NCI-H187 (cell line): ENCODE measurements at places on chromosomes 16 and 17.
A peak's percentile ranks its signal among the peaks of the same experiment; 100 is the strongest.

DNA sequence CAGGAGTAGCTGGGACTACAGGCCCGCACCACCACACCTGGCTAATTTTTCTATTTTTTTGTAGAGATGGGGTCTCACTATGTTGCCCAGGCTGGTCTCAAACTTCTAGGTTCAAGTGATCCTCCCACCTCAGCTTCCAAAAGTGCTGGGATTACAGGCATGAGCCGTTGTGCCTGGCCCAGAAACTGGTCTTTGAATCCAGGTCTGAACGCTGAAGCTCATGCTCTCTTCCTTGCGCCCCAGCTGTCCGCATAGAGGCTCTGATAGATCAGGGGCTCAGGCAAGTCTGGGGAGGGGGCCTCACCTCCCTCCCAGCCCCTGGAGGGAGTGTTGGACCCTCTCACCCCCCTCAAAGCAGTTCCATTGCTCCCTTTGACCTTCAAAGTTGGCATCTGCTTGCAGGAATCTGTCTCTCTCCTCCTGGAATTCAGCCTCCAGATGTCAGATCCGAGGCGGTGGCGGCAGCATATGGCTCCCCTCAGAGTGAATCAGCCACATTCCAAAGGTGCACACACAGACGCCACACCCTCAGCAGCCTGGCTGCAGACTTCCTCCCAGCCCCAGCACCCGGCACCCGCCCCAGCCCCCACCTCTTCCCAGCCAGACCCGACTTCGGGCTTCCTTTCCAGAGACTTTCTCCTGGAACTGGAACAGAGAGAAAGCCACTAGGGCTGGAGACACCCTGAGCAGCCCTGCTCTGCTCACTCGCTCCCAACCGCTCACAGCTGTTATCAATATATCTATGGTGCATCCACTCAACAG lies 16.9 kb upstream of the GLIS2 start:
- DNase-seq, result no peak

- DNase-seq, result no peak
Observed at GRCh38 chr16:87838643-87839541, 30.4 kb downstream of the SLC7A5 start.

- DNase-seq, result peak; percentile 53
Observed at GRCh38 chr16:75053791-75054555, 55.1 kb downstream of the ZNRF1 start.

DNA sequence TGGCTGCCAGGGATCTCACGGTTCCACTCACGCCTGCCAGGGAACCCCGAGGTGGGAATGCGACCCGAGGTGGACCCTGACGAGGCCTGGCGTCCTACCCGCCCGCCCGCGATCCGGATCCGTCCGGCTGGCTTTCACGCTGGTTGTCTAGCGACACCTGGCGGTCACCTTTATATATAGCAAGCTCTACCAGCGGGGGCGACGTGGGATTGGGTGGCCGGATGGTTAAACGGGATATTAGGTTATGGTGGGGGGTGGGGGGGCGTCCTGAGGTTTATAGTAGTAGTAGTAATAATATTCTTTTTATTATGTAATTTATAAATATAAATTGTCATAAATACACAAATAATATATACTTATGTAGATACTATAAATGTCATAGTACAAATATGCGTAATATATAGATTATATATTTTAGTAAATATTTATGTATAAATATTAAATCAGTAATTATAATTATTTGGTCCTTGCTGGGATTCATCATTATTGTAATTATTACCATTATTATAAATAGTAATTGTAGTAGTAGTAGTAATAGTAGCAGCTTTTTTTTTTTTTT lies 136.9 kb downstream of the KCNJ12 start:
- DNase-seq, result no peak

DNA sequence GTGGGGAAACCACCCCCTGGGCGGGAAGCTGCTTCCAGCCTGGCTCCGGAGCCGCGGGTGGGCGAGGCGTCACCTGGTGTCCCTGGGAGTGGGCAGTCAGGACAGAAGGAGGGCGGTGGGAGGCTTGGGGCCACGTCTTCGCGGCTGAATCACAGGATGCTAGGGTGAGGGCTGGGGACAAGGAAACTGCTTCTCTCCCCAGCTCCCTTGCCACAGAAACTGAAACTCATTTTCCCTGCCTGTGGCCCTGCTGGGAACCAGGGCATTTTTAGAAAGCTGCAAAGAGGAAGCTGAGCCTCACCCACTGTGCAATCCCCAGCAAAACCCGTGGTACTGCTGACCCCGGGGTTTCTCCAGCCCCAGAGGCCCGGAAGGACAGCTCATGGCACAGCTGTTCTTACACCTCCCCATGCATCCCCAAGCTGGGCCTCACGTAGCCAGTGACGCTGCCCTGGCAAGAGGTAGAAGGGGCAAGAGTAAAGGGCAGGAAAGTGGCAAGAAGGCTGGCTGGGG lies 8.2 kb downstream of the RHBDF2 start:
- no peak for DNase-seq

DNA sequence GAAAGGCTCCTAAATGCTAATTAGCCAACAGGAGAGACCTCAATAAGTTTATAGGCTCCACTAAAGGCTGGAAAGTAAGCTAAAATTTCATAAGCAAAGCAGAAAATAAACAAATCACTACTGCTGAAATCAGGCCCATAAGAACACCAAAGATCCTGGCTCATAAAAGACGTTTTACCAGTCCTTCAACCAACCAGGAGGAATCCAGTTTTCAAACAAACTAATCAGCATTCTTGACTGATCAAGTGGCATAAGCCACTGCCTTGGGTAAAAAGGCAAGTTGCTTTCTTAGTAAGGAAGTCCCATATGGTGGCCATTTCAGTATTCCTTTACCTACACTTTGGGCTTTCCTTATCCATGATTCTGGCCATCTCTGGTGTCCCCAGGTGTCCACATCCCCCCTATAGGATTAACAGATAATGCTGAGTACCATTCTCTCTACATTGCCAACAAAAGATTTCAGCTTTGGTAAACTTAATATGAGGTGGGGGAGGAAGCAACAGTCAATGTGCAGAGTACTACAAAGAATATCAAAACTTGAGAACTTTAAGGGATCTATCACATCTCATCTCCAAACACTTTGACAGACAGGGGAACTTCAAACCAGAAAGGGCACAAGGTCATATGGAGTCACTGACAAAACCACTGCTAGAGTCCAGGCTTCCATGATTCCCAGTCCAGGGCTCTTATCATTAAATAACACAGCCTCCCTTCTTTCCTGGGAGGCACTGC lies 1.3 kb downstream of the TOM1L2 start:
- DNase-seq, result no peak

DNA sequence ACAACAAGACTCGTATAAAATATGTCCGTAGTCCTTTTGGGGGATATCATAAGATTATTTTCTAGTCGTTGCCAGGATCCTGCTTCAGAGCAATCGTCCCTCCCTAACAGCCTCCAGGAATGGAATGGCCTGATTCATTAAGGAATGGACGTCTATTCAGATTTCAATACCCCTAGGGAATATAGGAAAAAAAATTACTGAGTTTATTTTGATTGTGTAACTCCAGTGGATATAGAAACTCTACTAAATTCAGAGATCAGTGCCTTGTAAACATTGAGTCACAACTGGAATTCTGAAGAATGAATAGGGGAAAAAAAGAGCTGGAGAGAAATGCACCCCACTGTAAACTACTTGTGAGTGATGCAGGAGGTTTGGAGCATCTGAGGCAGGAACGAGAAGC lies 1171.5 kb upstream of the GOT2 start:
- no peak for DNase-seq

DNA sequence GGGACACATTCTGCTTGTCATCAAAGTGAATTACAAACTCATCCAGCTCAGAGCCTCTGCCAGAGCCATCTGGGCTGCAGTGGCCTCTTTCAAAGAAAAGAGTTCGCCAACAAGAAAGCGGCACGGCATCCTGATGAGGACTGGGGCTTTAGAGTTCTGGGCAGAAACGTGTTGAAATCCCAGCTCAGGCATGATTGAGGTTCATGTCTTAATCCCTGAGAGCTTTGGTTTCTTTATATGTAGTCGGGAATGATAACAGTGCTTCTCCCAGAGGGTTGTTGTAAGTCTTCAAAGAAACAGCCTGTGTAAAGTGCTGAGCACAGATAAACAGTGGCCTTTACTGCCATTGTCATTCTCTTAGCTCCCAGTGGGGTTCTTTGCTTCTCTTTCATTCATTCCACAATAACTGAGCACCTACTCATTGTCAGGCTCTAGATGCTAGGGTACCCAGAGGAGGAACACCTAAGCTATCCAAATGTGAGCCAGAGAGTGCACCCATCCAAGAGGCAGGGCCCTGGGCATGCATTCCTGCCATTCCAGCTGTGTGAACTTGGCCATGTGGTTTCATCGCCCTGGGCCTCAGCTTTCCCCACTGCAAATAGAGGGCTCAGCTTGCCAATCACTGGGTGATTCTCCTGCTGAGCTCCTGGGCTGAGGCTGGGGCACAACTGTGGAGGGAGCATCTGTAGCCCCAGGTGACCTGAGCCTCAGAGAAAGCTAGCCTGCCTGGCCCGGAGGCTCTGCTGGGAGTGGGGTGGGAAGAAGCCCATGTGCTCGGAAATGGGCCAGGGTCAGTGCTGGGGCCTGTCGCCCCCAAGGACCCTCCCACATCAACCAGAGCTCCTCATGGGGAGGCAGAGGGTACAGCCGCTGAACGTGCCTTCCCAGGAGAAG lies 38.3 kb upstream of the CRHR1 start:
- DNase-seq, result no peak

DNA sequence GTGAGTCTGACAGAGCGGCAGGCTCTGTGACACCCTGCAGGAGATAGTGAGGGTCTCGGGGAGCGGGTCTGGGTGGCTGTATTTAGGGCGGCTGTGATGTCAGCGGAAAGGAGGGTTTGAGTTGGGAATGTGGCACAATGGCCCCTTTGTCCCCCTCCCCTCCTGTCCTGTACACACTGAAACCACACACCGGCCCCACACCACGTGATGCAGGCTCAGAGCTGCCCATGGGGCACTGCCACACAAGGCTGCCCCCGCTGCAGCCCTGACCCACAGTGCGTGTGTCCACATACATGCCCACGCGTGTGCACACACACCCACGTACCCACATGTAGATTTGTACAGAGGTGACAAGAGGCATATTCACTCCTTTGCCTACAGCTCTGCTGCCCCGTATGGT lies 15.3 kb downstream of the SGCA start:
- no peak for DNase-seq

- no peak for DNase-seq
Observed at GRCh38 chr16:67364600-67365235, 28.6 kb downstream of the TPPP3 start.

DNA sequence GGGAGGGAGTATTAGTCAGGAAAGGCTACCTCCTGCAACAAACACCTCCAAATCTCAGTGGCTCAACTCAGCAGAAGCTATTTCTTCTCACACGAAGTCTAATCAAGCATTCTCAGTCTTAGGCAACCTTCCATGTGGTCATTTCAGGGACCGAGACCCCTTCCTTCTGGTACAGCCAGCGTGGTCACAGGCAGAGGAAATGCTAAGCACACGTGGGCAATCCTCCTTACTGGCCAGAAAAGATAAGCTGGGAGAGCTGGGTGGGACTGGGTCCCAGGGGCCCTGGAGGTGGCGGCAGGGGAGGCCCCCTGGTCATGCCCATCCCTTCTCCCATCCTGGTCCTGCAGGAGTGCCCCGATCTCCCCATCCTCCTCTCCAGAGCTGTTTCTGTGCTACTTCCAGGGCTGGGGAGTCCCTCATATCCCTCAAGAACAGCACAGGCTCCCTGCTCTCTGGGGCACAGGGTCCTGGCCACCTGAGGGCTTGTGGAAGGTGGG lies 5.7 kb upstream of the CX3CL1 start:
- no peak for DNase-seq

GRCh38 chr16:24971718-24972117 lies 43.5 kb downstream of the ARHGAP17 start:
- DNase-seq, result no peak

DNA sequence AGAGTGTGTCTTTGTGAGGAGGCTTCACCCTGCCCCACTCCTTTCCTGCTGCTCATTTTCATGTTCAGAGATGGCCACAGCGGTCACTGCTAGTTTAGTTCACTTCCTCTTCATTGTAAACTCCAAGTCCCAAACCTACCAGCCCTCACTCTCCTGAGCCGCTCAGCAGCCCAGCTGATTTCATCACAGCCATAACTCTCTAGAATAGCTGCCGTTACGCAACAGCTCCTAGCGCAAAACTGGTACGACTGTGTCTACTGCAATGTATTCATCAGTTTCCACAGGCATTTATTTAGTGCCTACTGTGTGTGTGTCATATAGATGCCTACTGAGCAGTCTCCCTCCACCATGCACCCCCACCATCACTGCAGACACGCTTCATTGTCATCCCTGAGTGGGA lies 233.5 kb upstream of the RPL38 start:
- DNase-seq, result no peak

GRCh38 chr17:35345926-35346771 lies 27.3 kb downstream of the SLFN11 start:
- DNase-seq, result no peak

DNA sequence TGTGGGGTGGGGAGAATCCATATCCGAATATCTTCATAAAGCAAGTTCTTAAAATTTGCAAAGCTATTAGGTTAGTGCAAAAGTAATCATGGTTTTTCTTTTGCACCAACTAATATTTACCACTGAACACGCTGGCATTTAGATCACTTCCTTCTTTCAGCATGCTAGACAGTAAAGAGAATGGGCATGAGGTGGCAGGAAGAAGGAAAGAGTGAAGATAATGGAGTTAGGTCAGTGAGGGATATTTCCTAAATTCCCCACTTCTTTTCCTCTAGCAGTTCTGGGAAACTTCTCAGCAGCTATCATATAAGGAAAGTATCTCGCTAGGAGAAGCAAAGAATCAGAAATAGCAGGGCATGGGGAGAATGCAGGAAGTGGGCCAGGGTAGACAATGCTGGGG lies 39.0 kb downstream of the SLC6A4 start:
- no peak for DNase-seq

DNA sequence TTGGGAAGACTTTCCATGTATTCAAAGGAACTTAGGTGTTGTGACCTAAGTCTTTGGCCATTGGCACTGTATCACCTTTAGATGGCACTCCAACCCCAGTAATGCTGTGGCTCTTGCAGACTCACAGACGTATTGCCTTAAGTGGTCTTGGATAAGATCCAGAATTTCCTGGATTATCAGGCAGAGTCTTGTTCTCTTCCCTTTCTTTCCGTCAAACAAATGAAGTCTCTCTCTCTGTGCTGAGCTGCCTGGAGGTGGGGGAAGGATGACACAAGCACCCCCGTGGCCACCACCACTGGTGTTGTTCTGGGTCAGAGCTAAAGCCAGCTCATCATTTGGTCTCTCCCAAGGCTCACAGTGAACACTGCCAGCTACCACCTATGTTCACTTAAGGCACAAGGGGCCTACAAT lies 789.9 kb upstream of the KIF2B start:
- peak; percentile 12 for DNase-seq

- no peak for DNase-seq
Observed at GRCh38 chr17:13420878-13421277, 180.9 kb downstream of the HS3ST3A1 start.

GRCh38 chr16:80341263-80341662 lies 199.5 kb upstream of the DYNLRB2 start:
- DNase-seq, result peak; percentile 2
